ENCODE measurements at places on chromosomes 6 and 20.

GRCh38 chr20:54126806-54127655 is 46.8 kb downstream of the CYP24A1 start:
- DNase-seq: no peak

GRCh38 chr20:15201602-15202001 is 864.2 kb upstream of the FLRT3 start:
- no peak for DNase-seq

GRCh38 chr20:50308513-50309279 is 118.1 kb downstream of the CEBPB start:
- no peak for DNase-seq

GRCh38 chr20:45899046-45899835 is 8.1 kb downstream of the CTSA start:
- no peak for DNase-seq

DNA sequence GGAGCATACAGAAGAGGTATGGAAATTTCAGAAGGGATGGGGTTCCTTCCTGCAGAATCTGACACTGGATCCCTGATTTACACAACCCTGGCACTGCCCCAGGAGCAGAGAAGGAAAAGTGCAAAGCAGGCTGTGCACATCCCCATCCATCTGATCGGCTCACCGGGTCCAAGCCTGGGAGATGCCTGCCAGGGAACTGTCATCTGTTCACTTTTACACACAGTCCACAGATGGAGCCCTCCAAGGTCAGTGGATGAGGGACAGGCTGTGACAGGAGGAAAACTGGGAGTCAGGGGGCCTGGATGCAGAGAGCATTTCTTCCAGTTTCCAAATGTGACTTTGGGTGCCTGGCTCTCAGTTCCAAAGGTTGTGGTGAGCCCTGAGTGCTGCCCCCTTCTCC is 11.0 kb upstream of the SYNDIG1 start:
- DNase-seq: no peak

GRCh38 chr6:45895569-45895968 is 120.1 kb downstream of the CLIC5 start:
- no peak for DNase-seq

- no peak for DNase-seq
These were observed 82.2 kb downstream of the ANKRD60 start for GRCh38 chr20:58146081-58146745.

GRCh38 chr6:105153676-105154075 is 26.1 kb downstream of the POPDC3 start:
- DNase-seq: no peak

DNA sequence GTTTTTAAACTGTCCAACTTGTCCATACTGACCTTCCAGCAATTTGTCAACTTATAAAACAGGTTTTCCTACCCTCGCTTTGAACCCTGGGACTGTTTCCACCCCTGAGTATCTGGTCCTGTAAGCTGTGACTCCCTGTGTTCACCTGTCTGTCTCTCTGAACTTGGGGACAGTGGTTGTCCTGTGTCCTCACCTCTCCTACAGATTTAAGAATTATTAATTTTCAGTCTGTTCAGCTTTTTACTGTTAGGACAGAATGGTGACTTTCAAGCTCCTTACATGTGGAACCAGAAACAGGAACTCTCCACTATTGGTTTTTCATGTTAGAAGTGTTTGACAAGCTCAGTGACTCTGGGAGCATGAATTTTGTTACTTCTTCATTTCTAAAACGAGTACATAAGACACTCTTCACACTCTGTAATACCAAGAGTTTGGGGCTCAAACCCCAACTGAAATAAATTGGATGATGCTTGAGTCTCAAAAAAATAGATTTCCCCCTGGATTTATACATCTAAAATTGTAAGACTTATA is 713.9 kb downstream of the COL12A1 start:
- no peak for DNase-seq

DNA sequence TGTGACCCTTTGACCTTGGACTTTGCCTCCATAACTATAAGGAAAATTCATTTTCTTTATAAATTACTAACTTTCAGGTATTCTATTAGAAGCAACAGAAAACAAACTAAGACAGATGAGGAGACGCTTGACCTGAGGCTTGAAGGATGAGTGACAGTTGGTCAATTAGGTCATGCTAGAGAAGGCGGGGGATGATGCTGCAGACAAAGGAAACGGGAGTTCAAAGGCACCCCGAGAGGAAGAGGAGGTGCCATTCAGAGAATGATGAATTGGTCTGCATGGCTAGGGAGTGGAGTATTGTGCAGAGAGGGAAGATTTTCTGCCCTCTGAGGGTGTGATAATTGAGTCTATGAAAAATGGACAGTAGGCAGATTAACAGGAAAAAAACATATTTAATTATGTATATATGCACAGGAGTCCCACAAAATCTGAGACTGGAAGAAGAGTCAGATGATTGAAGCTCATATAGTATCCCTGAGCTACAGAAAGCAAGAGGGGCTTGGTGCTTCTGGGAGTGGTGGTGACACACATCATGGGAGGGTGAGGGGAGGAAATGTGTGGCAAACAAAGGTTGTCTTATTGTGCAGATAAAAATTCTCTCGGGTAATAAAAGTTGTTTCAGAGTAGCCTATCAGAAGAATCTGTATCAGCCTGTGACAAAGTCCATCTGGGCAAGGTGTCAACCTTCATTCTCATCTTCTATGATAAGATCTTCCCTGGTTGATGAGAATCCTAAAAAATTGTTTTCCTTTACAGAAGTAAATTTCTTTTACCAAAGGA is 20.4 kb upstream of the FUCA2 start:
- no peak for DNase-seq

DNA sequence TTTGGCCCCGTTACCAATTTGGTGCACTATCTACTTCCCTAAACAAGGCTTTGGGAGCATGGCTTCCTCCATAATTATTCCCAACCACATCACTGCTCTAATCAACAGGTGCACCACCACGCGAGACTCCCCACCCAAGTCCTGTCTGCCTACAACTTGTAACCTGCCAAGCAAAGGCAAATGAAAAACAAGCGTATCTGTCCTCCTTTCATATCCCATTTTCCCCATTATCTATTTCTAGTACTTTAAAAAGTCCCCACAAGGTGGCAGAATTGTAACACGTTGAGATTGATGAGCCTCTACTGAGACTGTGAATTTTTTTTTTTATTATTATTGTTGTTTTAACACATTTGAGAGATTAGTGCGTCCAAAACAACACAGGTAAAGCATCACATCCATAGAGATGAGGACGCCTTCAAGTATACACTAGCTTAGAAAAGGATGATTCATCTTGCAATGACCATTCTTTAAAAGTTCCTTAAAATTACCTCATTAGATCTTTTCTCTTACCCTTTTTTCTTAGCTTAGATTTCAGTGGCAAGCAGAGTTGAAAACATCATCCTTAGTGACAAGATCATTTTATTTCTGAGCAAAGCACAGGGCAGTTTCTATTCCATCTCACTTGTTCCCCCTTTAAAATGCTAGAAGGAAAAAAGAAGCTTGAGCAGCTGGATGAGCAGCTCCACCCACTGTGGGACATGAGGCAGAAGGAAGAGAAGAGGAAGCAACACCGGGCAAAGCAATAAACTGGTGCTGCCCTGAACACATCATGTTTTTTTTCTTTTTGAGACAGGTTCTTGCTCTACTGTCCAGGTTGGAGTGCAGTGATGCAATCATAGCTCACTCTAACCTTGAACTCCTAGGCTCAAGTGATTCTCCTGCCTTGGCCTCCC is 210.8 kb downstream of the ARHGAP18 start:
- DNase-seq: no peak

DNA sequence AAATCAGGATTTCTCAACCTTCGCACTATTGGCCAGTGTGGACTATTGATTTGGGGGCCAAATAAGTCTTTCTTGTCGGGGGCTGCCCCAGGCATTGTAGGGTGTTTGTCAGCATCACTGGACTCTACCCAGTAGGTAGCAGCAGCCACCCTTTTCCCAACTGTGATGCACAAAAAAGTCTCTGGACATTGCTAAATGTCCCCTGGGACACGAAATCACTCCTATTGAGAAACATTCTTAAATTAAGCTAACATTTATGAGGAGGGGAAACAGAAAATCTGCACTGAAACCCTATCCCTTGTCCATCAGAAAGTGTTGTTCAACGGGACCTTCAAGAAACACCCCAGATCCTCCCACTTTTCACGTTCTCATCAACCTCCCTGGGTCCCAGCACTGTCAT is 54.2 kb downstream of the NFATC2 start:
- no peak for DNase-seq

- no peak for DNase-seq
These were observed 84.5 kb downstream of the CHD6 start for GRCh38 chr20:41533537-41534136.

GRCh38 chr6:30570740-30571074 is 535 bp upstream of the ABCF1 start:
- DNase-seq: no peak

GRCh38 chr6:83490217-83490807 is 22.0 kb upstream of the PRSS35 start:
- DNase-seq: no peak

DNA sequence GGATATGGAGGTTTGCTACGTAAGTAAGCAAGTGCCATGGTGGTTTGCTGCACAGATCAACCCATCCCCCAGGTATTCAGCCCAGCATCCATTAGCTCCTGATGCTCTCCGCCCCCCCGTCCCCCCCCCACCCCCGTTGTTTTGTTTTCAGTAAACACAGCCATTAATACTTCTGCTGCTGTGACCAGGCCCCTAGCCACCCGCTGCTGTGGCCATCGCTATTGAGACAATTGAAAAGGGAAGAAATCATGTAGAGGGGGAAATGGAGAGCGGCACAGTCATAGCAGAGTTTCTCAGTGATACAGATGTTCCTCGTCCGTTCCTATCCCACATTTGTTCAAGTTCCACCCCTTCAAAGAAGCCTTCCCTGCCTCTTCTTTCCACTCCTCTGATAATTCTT is 24.9 kb downstream of the SLC35D3 start:
- no peak for DNase-seq

- no peak for DNase-seq
These were observed 18.4 kb downstream of the POPDC3 start for GRCh38 chr6:105161421-105161820.

DNA sequence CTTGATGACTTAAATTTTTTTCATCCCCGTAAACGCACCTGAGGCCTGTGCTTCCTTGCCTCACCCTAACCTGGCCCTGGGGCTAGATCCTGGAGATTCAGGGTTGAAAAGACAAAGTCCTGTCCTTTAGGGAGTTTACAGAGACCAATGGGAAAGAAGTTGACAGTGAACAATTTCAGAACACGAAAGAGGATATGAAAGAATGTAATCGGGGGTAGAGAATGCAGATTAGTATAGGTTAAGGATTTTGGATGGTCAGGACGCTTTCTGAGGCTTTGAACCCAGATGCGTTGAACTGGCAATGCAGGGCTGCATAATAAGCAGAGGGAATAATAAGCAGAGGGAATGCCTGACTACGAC is 1.7 kb upstream of the FBXO5 start:
- DNase-seq: no peak

DNA sequence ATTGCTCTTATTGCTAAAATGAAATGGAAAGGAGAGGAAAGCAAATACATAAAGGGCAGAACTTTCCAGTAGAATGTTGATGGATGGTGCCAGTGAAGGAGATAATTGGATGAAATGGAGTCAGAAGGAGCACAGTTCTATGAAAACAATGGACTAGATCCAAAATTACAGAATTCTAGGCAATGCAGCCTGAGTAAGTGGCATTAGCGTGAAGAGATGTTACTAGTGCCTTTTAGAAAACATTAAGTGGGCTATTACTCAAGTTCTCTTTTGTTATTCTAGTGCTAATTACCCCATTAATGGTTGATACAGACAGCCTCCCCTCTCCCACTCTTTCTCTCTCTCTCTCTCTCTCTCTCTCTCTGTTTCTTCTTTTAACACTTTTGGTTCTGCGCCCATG is 209.5 kb upstream of the RGS17 start:
- DNase-seq: no peak

GRCh38 chr6:34070315-34071135 is 75.4 kb downstream of the GRM4 start:
- no peak for DNase-seq

- DNase-seq: no peak
These were observed 45.1 kb upstream of the TASP1 start for GRCh38 chr20:13683833-13684232.

- DNase-seq: no peak
These were observed 70.9 kb downstream of the VIP start for GRCh38 chr6:152821525-152821924.

- no peak for DNase-seq
These were observed 13.9 kb downstream of the JARID2 start for GRCh38 chr6:15259766-15260098.

DNA sequence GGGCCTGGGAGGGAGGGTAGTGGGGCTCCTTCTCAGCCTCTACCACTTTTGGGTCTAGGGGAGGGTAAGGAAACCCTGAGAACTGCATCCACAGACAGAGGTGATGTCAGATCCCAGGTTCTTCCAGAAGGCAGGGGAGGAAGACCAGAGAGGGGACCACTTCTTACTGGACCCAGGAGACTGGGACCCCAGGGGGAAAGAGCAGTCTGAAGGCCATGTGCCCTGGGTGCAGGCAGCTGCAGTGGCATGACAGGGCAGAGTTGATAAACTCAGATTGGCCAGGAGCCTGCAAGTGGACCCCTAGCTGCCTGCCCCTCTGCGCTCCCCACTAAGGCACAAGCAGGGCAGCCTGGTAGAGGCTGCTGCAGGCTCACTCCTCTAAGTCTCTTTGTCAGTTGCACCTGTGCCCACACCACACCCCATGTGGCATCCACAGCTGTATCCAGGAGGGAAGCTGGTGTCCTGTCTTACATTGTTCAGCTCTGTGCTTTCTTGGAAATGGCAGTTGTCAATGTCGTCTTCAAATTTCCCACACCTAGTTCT is 2.7 kb downstream of the CST9L start:
- DNase-seq: no peak

DNA sequence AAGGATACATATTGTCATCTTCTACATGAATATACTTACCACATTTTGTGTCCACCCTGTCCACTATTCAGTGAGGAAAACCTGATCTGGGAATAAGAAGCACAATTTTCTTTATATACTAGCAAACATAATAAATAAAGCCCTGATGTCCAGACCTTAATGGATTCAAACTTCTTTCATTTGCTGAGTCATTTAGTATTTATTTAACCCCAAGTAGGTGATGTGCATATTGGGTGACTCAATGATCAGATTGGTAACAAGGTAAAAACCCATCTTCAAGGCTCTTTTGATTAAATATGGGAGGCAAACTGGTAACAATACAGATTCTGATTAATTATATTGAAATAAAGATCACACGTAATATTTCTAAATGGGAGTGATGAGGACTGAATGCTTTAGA is 1159.8 kb upstream of the EYS start:
- DNase-seq: no peak

DNA sequence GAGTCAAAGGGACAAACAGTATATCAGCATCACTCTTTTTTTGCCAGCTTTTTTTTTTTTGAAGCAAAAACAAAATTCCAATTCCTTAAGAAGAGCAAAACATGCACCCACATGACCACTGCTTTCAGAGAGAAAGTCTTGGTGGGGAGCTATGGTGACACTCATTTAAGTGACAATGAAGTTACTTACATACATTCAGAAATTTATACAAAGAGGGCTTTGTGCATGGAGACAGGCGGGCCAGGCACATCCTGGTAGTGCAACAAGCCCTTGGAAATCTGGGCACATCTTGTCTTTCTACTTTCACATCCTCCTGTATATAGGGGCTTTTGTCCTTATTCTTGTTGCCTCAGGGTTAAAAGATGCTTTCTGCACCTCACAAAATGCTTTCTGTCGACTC is 55.9 kb downstream of the IL22RA2 start:
- DNase-seq: no peak

GRCh38 chr20:46545077-46545826 is 5.2 kb downstream of the OCSTAMP start:
- DNase-seq: no peak

- no peak for DNase-seq
These were observed 162.0 kb upstream of the EPHA7 start for GRCh38 chr6:93581371-93581770.

All from stimulated activated CD8-positive, alpha-beta memory T cell treated with anti-CD3 and anti-CD28 coated beads, Interleukin-2, amount 100 ng/mL, for 1 hour (primary cell).